ENCODE measurements at places on chromosomes 4 and X. TPM values are rescaled to one million over a fixed set of nuclear protein-coding genes. Genes with fewer than 3 reads are reported as not detected.

DNA sequence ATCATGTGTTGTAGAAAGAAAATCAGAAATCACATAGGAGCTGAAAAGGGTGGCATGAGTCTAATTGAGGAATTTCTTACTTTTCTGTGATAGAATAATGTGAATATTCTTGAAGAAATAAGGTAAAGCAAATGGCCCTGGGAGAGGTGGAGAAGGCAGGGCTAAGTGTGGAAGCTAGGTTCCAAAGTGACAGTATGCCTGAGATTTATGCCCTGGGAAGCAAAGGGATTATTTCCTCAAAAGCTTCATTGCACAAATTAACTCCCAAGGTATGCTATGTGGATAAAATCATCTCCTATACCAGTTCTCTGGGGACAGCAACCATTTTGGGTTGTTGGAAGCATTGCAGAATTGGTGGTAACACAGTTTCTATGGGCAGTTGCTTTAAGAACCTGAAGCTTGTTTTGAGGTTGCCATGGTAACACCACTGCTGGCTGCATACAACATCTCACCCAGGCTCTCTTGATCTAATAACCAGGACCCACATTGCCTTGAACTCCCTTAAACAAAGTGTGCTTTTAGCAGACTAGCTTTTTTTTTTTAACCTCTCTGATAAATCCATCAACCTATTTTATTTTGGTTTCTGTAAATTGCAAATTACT lies 21.0 kb downstream of the MAOA start:
- peak; percentile 86 for DNase-seq

GRCh38 chr4:185054272-185054671 lies 36.0 kb downstream of the HELT start:
- no peak for DNase-seq

DNA sequence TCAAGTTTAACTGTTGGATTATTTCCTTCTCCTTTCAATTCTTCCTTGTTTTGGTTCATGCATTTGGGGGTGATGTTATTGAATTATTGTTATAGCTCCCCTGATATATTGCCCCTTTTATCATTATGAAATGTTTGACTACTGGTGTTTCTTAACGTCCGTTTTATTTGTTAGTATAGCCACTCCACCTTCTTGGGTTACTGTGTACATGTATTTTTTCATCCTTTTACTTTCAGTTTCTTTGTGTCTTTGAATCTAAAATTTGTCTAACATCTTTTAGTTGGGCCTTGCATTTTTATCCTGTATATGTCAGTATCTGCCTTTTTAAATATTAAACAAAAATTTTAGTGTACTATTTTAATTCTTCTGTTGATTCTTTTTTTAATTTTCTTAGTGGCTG lies 88.7 kb downstream of the TNIP2 start:
- DNase-seq: no peak

DNA sequence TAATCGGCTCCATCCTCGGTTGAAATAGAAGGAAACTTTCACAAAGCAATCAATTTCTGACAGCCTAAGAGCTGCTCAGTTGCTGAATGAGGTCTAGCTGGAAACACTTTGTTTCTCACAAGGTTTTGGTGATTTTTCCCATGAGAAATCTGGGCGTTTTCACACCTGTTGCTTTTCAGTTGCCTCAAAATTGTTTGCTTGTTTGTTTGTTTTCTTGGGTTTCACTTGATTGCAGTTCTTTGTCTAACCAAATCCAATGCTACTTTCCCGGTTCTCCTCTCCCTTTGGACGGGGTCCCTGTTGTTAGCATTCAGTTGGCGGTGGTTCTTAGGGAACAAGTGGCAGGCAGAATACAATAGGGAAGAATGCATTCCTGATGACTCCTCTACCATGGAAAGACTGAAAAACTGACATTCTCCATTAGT lies 135.5 kb downstream of the PALLD start:
- DNase-seq: peak; percentile 33

DNA sequence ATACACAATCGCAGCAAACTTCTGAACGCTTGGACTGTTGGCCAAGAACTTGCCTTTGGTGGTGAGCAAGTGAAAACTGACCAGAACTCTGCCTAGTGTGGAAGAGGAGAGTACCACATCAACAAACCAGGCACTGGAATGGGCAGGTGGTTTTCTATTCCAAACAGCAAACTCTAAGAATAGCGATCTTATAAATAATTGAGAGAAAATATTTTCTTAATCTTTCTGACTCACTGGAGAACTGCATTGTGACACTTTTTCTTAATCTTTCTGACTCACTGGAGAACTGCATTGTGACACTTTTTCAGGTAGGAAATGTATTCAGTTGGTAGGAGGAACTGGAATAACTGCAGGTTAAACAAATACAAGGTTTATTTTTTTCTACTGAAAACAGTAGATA lies 57.0 kb upstream of the SORBS2 start:
- DNase-seq: no peak

- DNase-seq: peak; percentile 72
Observed at GRCh38 chr4:153418558-153418957, 47.6 kb upstream of the TMEM131L start.

GRCh38 chrX:32496671-32497070 lies 714.7 kb downstream of the DMD start:
- no peak for DNase-seq

GRCh38 chr4:8409264-8410065 lies 31.1 kb downstream of the ACOX3 start:
- DNase-seq: no peak

DNA sequence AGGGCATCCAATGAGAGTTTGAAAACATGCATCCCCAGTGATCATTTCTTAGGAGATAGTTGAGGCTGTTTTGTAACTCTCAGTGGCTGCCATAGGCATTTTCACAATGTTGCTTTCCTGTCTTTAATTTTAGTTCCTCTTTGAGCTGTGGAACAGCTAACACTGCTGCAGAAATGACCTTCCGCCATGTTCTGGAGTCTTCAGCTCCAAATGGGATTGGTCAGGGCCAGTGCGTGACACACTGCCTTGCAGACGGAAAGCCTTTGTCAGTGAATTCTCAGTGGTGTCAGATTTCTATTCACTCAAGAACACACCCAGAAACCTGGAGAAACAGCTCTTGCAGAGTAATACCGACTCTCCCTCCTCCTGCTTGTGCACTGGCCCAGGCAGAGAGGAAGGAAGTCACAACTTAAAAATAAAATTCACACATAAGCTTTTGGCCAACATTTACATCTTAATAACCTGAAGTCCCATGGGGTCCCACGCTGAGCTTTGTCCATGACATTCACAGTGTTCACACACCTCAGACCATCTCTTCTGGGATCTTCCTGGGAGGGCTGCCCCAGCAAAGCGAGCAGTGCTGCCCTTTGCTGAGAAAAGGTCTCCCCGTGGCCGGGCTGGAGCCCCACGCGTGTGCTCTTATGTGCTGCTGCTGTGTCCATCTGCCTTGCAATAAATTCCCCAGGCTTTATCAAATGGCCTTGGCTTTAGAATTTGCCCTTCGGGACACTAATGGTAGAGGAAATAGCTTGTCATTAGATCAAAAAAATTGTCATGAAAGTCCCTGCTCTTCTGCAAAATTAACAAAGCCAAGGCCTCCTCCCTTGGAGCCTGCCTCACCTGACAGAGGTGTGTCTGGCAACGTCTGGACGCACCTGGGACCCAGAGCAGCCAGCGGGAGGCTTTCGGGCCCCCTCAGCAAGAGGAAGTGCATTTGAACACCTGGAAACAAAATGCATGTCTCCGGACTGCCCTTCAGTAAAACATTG lies 126.8 kb downstream of the IRF2 start:
- peak; percentile 55 for DNase-seq

DNA sequence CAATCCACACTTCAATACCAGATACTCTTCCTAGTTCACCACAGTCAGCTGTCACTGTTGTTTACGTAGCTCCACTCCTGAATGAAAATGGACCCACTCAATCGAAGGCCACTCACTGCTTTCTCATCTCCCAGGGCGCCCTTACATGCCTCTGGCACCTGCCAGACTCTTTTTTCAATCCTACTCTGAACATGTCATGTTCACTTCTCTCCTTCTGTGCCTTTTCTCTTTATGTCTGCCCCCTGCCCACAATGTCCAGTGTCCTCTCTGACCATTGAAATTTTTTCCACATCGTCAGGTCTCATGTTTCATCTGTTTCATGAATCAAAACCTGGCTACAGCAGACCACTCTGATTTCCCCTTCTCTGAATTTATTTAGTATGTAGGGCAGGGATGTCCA lies 1.3 kb upstream of the MGAT4D start:
- DNase-seq: no peak

DNA sequence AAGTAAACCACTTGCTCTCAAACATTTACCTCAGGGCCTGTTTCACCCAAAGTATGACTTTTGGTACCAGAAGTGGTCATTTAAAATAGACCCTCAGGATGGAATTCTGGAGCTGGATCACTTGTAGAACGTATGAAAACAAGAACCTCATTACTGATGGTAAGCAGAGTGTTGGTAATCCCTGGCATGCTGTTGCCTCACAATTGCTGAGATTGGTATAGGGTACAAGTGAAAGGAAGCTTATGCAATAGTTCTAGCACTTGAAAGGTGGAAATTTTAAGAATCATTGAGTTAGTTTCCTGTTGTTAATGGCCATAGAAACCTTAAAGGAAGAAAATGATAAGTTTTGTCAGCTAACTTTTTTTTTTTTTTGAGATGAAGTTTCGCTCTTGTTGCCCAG lies 22.3 kb upstream of the THOC2 start:
- no peak for DNase-seq

DNA sequence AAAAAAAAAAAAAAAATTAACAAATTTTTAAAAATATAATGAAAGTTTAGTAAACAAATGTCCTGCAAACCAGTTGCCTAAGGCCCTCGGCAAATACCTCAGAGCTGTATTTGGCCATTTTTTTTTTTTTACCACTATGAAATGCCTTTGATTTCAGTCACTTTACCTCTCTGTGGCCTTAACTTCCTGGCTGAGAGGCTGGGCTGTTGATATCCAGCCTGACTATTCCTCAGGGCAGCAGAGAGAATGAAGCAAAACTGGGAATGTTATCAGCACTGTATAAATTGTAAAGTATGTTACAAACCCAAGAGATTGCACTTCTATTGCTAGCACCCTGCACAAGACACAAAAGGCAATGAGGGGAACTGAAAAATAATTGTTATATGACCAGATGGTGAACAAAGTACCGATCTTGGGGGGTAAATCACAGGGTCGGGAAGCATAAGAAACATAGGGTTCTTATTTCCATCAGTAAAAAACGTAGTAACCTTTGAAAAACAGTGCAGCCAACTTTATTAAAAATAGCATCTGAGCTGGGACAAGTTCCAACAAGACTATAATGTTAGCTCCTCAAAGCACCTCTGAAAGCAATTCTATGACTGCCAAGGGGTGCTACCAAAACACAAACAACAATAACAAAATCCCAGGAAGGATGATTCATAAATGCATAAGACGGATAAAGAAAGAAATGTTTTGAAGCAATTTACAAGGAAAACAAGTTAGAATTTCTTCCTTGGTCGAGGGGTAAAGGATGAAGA lies 18.1 kb downstream of the USP46 start:
- DNase-seq: no peak

DNA sequence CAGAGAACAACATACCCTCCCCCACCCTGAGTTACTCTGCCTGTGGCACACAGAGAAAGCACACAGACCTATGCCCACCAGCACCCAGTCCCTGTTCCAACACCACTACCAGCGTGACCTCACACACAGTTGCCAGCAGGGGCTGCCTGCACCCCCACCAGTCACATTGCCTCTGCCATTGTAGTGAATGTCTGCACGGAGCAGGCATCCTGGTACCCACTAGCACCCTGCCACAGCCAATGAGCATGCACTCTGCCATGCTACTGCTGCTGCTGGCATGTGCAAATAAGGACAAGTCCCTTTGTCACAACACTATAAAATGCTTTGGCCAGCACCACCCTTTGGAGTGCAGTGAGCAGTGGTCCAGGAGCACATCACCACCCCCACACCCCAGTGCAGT lies 47.1 kb downstream of the DACH2 start:
- DNase-seq: no peak

DNA sequence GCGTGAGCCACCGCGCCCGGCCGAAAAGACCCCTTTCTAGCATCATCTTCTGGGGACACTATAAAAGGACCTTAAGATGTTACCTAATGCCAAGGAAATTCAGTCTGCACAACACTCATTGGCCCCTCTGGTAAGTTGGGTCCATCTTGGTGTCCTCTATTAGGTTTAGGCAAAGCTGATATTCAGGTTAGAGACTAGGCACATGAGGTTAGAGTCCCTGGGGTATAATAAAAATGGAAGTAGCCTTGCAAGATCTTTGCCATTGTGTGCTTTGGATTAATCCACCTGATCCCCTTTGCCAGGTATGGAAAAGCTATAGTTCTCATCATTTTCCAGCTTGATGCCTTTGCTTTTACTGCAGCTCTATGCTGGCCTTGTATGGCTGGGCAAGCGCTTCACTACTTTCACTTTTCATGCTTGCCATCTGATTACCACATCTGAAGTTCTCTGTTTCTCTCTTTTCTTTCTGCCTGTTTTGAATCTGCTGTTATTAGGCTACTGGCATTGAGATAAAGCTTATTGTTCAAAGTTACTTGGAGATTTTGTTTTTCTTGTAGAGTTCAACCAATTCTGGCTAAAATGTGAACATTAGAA lies 5.4 kb upstream of the ADH4 start:
- DNase-seq: no peak

- DNase-seq: peak; percentile 43
Observed at GRCh38 chr4:137961051-137961438, 281.1 kb downstream of the SLC7A11 start.

- DNase-seq: peak; percentile 95
Observed at GRCh38 chrX:131802836-131803626, 220.1 kb upstream of the STK26 start.

GRCh38 chr4:17153572-17153971 lies 255.1 kb upstream of the LDB2 start:
- no peak for DNase-seq

DNA sequence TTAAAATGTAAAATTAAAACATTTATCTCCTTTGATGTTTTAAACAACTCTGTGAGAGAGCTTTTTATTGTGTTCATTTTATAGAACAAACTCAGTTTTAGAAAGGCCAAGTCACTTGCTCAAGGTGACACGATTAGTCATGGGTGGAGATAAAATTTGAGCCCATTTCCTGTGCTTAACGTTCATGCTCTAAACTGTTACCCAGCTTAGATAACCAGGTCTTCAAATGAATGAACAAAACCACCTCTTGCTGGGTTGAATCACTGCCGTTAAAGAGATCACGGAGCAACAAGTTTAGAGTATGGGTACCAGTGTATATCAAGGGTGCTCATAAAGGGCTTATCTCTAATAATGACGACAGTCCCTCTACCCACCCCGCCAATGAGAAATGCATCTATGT lies 10.2 kb upstream of the CASK start:
- DNase-seq: no peak

UGT2B17 gene
- total RNA-seq: 0.46 TPM

FAM236C gene
- total RNA-seq: not detected

SORCS2 gene
- total RNA-seq: 7.7 TPM

TEX13D gene
- total RNA-seq: not detected

SMIM31 gene
- total RNA-seq: 3.8 TPM

CXXC4 gene
- 2.1 TPM for total RNA-seq

RXFP1 gene
- 2.5 TPM for total RNA-seq

SMPX gene
- total RNA-seq: not detected

AKAP14 gene
- total RNA-seq: 7.9 TPM

CLDN34 gene
- total RNA-seq: 1.3 TPM

SPANXA1 gene
- not detected for total RNA-seq

EGF gene
- 2.6 TPM for total RNA-seq

Data from lung (tissue), 17 donors.